ENCODE measurements at places on chromosomes 2 and 18. TPM values are rescaled to one million over a fixed set of nuclear protein-coding genes. Genes with fewer than 3 reads are reported as not detected.

The SERPINE2 gene
- 786 TPM for total RNA-seq

The CNDP1 gene
- not detected for total RNA-seq

The ABCG5 gene
- total RNA-seq, result not detected

The OR6B3 gene
- total RNA-seq, result not detected

The DSG1 gene
- not detected for total RNA-seq

The L3MBTL4 gene
- 0.28 TPM for total RNA-seq

The IL36RN gene
- total RNA-seq, result 0.09 TPM

The MYOM1 gene
- total RNA-seq, result 1.3 TPM

The PLGLB1 gene
- total RNA-seq, result 1.8 TPM

The HAAO gene
- total RNA-seq, result 0.46 TPM

The GALNT14 gene
- total RNA-seq, result not detected

The TUBA4B gene
- not detected for total RNA-seq

The CAVIN2 gene
- total RNA-seq, result 10.4 TPM

The ACMSD gene
- total RNA-seq, result under 0.01 TPM

The DOK6 gene
- 7.3 TPM for total RNA-seq

The ERBB4 gene
- total RNA-seq, result not detected

The HIBCH gene
- 13.5 TPM for total RNA-seq

All from smooth muscle cell of bladder (primary cell).